ENCODE measurements at places on chromosomes 3 and 15.

GRCh38 chr15:65363306-65363705 lies 14.5 kb downstream of the IGDCC3 start:
- no peak for DNase-seq

DNA sequence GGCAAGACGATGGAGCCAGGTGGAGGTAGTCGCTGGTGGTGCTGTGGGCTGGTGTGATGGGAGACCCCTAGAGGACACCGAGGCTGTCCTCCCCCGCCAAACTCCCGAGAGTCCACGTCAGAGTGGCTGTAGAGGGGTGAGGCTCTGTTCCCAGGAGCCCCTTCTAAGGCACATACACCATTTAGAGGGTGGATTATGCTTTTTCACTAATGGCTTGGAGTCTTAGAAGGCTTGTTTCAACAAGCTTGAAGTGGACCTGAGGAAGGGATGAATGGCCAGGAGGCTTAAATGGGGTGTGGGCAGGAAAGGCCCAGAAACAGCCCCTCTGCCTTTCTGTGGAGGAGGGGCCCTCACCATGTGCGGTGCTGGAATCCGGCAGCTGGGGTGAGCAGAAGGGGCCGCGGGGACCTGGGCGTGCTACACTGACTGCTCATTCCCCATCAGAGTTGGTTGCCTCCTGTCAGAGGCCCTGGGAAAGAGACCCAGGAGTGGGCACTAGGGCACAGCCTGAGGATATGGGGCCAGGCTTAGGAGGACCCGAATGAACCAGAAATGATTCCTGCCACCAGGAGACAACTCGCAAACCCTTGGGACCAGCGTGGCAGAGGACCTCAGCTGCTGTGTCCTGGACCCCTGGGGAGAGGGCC lies 66.2 kb downstream of the FEM1B start:
- no peak for DNase-seq

DNA sequence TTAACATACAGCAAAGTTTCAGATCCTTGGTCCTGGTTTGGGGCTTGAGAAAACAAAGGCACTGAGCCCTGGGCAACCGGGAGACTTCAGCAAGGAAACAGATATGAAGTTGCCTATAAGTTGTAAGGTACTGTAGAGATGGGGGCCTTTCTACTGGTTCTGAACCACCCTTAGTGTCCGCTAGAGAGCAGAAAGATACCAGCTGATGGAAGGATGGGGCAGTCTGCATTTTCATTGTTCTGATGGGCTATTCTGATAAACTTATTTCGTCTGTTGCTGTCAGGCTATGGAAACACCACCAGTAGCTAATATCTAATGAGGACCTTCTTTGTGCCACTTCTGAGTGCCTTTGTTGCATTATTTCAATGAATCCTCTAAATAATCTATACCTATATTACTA lies 38.7 kb downstream of the FGD5 start:
- no peak for DNase-seq

DNA sequence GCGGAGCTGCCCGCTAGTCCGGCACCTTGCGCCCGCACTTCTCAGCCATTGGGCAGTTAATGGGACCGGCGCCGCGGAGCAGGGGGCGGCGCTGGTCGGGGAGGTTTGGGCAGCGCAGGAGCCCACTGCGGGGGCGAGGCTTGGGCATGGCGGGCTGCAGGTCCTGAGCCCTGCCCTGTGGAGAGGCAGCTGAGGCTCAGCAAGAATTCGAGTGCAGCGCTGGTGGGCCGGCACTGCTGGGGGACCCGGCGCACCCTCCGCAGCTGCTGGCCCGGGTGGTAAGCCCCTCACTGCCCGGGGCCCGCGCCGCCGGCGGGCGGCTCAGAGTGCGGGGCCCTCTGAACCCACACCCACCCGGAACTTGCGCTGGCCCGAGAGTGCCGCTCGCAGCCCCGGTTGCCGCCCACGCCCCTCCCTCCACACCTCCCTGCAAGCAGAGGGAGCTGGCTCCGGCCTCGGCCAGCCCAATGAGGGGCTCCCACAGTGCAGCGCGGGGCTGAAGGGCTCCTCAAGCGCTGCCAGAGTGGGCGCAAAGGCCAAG lies 835.0 kb downstream of the TBL1XR1 start:
- no peak for DNase-seq

DNA sequence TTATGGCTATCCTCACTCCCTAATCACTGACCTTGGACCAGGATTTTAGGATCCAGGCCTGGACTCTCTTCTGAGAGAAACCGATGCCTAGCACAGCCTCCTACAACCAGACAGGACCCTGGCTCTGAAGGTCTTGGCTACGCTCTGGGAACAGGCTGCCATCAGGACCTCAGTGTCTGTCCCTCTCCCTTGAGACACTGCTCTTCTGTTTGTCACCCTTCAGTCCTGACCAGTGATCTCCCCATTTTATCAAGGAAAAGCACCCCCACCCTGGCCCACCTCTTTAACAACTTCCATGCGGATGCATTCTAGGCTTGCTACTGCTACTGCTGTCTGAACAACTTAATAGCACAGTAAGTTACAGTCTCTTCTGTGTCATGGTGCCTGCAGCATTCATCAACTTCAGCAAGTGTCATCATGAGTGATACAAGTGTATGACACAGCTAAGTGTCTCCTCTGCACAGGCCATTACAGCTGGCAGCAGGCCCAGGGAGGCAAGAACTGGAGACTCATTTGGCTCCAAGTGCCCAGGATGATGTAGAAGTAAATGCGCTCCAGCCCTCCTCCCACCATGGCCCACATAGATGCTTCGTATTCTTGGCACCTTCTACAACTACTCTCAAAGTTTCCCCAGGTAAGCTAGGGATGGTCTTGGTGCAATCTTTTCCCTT lies 302.4 kb downstream of the EPHB1 start:
- no peak for DNase-seq

GRCh38 chr3:41095702-41096101 lies 103.6 kb upstream of the CTNNB1 start:
- no peak for DNase-seq

DNA sequence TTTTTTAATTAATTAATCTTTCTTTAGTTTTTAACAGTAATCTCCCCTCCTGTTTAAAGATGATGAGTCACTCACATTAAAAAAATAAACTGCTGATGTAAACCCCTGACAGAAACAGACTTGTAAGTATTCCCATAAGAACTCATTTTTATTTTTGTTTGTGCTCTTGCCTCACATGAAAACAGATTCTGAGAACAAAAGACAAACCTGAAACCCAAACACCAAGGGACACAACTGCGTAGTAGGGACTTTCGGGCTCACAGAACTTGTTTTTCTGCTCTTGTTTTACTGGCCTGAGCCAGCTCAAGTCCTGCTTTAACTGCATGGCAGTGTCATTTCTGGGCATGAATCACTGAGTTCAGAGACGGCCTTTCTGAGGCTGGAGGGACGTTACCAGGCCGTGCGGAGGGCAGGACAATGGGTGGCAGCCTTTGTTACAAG lies 600.8 kb downstream of the FOXP1 start:
- no peak for DNase-seq

DNA sequence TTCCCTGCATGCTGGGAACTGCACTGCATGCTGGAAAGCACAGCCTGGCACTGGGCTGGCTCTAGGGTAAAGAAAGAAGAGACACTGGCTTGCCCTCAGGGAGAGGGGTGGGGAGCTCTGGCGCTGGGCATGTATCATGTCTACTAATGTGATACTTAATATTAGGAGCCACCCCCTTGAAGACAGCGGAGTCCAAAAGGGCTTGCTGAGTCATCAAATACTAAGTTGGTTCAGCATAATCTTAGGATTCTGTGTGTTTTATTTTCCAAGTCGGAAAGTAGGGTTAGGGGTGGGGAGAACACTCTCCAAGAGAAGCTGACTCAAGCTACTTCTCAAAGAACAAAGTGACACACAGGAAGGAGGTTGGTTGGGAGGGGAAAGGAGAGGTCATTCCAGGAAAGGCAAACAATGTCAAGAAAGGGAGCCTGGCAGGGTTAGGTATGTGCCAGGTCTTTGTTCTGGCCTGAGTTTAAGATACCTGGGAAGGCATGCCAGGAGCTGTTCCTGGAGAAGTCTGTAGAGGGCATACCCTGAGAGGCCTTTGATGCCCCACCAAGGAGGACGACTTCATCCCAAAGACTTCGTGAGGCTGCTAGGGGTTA lies 237.8 kb upstream of the NR2E3 start:
- DNase-seq: no peak

GRCh38 chr3:58093574-58094195 lies 85.5 kb downstream of the FLNB start:
- no peak for DNase-seq

Measured in stimulated activated CD8-positive, alpha-beta memory T cell treated with anti-CD3 and anti-CD28 coated beads, Interleukin-7, amount 100 ng/mL, for 1 hour (primary cell).